ENCODE measurements at places on chromosomes 12 and 14.

- no peak for DNase-seq
Measured at GRCh38 chr14:29843981-29844380, 83.7 kb downstream of the PRKD1 start.

DNA sequence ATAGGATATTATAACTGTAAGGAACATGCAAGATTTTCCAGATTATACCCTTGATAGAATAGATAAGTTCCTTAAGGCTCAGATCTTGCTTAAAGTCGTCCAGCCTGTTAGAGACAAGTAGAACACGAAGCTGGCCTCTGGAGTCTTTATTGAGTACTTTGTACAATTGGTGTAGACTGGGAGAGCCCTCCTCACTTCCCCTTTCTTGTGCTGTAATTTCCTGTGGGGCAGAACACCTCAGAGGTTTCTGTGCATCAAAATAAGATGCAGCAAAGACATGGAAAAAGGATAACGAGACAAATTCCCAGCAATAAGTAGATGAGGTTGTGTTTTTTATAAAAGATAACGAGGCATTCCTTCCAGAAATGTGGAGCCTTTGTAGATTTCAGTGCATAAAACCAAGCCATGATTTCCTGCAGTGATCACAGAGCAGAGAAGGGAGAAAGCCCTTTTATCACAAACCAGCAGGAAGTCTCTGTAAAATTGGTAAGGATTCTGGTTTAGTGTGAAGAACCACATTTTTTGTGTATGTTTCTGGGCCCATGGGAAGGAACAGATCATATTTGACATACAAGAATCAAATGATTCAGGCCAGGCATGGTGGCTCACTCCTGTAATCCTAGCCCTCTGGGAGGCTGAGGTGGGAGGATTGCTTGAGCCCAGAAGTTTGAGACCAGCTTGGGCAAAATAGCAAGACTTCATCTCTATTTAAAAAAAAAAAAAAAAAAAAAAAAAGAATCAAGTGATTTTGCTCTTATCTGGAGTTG, 18.0 kb downstream of the GPRC5A start:
- DNase-seq = no peak

DNA sequence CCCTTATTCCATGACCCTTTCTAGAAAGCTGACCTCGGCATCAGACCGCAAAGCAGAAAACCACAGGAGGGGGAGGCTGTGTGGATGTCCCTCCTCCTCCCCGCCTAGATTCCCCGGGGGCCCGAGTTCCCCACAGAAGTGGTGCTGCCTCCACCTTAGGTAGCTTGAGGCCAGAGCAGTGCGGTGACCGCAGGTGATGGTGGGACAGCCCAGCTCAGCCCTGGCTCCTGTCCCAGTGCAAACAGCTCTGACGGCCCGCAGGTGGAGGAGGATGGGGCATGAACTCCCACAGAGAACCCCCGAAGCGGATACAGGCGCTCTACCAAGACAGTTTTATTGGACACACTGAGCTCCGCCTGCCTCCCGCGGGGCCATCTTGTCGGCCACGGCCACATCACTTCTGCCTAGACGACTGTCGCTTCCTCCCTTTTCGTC, 19.5 kb downstream of the ARL6IP4 start:
- peak; percentile 62 for DNase-seq

DNA sequence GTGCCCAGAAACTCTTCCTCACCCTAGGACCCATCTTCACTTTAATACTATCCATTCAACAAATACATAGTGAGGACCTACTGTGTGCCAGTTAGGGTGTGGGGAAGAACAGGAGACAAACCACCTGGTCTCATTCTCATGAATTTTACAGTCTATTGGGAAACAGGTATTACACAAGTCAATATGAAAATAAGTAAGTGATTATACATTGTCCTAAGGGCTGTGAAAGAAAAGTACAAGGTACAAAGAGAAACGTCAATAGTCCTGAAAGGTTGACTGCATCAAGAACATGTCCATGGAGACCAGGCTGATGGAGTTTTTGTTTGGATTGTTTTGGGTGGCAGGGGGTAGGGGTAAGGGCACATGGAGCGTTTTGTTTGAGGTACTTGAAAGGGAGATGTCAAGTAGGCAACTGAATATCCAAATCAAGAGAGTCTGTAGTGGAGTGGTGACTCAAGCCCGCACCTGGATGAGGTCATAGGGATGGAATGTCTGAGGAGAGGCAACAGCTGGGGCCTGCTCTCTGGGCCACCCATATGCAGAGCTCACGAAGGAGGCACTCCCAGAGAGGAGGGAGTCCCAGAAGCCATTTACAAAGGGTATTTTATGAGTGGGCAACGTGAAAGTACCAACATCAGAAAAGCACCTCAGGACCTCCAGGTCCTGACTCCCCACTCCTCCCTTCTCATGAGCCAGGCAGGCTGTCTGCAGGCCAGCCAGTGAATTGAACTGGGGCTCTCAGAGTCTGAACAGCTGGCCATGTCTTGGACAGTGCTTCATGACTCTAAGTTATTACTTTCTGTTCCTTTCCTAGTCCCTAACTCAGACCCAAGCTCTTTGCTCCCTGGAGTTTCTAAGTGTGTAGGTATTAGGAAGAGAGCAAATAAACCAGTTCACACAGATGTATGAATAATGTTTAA, 272.0 kb downstream of the ZFP36L1 start:
- no peak for DNase-seq

DNA sequence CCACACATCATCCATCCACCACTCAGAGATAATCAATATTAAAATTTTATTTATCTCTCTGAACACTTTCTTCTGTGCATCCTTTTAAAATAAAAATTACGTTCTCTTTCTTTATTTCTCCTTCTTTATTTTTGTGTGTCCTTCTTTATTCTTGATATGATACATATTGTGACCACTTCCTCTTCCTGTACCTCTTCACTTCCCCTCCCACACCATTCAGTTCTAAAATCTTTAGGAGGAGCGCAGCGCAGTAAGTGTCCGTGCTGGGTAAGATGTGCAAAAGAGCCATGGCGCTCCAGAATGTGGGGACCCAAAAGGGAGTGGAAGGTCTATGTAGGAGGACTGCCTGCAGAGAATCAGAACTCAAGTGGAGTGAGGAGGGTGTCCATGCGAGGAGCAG, 256.7 kb downstream of the ITPR2 start:
- DNase-seq = no peak

DNA sequence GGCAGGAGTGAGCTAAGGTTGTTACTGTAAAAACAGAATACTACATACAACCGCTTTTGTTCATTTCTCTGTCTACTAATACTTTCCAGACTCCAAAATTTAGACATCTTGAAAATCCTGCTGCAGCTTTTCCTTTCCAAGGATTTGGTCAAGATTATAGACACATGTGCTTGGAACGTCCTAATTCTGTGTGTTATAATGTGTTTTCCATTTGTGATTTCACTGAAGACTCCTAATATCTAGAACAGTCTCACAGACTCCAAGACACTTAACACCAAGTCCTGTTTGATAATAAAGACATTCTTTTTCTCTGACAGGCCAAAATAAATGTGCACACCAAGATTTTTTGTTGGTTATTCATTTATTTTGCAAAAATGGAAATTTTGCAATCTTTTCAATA, 41.8 kb upstream of the TMTC2 start:
- DNase-seq = no peak

- DNase-seq = no peak
Measured at GRCh38 chr12:65100140-65100539, 21.0 kb downstream of the WIF1 start.

DNA sequence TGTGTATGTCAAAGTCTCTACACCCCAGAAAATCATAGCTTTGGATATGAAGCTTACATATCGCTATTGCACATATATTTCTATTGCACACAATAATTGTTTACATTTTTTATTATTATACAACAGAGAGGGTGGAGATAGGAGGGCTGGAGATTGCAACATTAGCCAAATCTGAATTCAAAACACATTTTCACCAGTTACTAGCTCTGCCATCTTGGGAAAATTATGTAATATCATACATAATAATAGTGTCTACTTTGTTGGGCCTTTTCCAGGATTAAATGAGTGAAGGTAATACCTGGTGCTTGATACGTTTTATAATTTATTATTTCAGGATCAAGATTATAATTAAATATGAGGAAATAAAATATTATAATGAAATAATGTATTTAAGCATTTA, 507.4 kb upstream of the TBX3 start:
- DNase-seq = no peak

DNA sequence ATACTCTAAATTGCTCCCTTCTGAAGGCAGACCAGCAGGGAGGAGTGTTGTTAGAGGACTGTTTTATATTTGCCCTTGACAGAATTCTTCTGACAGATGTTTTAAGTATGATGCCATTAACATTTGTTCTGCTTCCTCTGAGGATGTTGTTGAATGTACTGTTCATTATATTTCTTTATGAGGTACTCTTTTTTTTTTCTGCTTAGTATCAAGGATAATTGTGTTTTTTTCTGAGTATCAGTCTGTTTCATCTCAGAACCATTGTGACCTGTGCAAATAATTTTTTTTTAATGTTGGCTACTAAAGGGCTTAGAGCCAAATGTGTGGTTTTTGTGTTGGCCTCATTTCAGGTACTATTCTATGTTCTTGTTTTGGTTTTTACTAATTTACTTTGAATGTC, 10.6 kb downstream of the METAP2 start:
- DNase-seq = no peak

DNA sequence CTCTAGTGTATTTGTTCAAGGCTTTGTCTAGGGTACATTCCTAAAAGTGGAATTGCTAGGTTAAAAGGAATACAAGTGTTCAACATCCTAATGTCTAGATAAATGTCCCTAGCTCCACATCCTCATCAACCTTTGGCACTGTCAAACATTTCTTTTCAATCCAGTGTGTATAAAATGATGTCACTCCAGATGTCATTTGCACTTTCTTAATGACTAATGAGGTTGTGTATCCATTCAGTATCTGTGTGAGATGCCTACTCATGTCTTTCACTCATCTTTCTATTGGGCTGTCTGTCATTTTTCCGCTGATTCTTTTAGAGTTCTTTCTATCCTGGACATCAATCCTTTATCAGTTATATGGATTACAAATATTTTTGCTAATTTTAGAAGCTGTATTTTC, 43.3 kb downstream of the ARMH4 start:
- DNase-seq = no peak

GRCh38 chr12:19457561-19457960, 18.3 kb downstream of the AEBP2 start:
- no peak for DNase-seq

- no peak for DNase-seq
Measured at GRCh38 chr12:125142601-125143000, 77.4 kb downstream of the AACS start.

GRCh38 chr12:112539221-112539620, 120.5 kb downstream of the PTPN11 start:
- DNase-seq = no peak

- peak; percentile 45 for DNase-seq
Measured at GRCh38 chr14:100683578-100683977, 43.1 kb upstream of the DLK1 start.

- DNase-seq = no peak
Measured at GRCh38 chr12:64531665-64532334, 78.5 kb upstream of the RASSF3 start.

DNA sequence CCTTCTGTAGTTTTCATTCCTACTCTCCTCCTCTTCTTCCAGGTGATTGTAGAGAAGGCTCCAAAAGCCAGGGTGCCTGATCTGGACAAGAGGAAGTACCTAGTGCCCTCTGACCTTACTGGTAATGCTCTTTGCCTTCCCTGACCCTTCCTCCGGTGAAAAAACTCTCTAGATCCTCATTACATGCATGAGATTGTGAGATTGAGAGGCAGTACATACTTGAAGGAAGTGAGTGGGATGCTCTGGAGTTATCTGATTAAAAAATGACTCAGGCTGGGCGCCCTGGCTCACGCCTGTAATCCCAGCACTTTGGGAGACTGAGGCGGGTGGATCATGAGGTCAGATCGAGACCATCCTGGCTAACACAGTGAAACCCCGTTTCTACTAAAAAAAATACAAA, 5.3 kb downstream of the GABARAPL1 start:
- no peak for DNase-seq

- DNase-seq = no peak
Measured at GRCh38 chr14:22232933-22233332, 356.1 kb downstream of the DAD1 start.

DNA sequence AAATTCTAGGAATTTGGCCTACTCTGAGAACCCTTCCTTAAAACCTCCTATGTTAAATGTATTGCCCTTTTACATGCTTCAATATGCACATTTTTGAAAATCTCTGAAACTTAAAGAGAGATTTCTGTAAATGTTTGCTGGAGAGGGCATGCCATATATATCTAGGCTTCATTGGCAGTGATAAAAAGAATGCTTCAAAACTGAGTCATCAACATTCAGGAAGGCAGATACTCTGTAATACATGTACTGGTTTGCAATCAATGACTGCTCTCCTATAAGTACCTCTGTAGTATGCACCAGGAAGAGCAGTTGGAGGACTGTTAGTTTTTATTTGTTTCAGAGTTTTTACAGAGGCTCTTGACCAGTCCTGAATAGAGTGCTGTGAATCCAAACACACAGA, 739.9 kb downstream of the SLC16A7 start:
- DNase-seq = no peak

GRCh38 chr12:122964439-122965257, 1.6 kb downstream of the ABCB9 start:
- no peak for DNase-seq

GRCh38 chr14:22289570-22289969, 299.5 kb downstream of the DAD1 start:
- no peak for DNase-seq

DNA sequence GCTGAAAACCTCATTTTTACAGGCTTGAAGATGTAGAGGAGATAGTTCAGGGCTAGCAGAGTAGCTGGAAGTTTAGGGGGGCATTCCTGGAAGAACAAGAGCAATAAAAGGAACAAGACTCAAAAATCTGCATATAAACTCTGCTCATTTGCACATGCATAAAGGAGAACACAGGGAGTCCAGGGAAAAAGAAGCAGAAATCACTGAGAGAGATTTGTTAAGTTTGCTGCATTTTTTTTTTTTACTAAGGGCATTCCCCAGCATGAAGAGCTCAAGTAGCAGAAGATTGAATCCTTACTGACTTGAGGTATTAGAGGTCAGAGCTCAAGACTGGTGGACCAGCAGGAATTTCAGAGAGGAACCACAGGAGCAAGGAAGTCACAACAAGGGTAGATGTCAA, 28.2 kb upstream of the BCL11B start:
- DNase-seq = no peak

DNA sequence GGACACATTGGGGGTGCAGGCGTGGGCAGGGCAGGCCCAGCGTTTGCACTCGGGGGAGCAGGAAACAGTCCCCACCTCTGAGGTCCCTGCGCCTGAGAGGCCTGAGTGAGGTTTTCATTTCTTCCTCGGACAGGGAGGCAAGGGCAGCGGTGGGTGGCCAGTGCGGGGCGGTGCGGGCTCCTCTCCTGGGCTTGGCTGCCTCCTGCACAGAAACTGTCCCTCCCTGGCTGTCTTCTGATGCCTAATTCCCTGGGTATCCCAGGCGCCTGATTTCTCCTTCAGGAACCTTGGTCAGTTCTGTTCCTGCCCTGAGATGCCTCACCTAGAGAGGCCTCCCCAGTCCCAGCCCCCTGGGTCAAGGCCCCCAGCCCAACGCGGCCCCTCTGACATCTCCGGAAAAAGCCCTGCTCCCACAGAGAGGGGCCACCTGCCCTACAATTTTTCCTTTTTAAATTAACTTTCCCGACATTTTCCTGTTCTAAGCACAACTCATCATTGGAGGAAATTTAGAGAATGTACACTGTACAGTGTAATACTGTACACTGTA, 260.3 kb downstream of the ADGRD1 start:
- DNase-seq = no peak

Measured in GF-D8 (cell line).